ENCODE measurements at places on chromosomes 6 and 20. TPM values are rescaled to one million over a fixed set of nuclear protein-coding genes. Genes with fewer than 3 reads are reported as not detected.

The PROCR gene
- polyA plus RNA-seq, result 33.5 TPM

The NPEPL1 gene
- 2.9 TPM for polyA plus RNA-seq

The C20orf141 gene
- 0.36 TPM for polyA plus RNA-seq

The MTFR2 gene
- polyA plus RNA-seq, result 12.7 TPM

The SMIM13 gene
- polyA plus RNA-seq, result 6.9 TPM

The PPIL6 gene
- polyA plus RNA-seq, result 0.78 TPM

The LRFN2 gene
- polyA plus RNA-seq, result not detected

The GRM1 gene
- polyA plus RNA-seq, result 0.03 TPM

The CDS2 gene
- polyA plus RNA-seq, result 59.7 TPM

The TP53TG5 gene
- polyA plus RNA-seq, result 0.14 TPM

The GPR31 gene
- polyA plus RNA-seq, result not detected

The CDC25B gene
- polyA plus RNA-seq, result 38.2 TPM

The MRS2 gene
- polyA plus RNA-seq, result 15.3 TPM

The C6orf52 gene
- polyA plus RNA-seq, result 1.1 TPM

The PRRT1 gene
- 0.61 TPM for polyA plus RNA-seq

The FIG4 gene
- polyA plus RNA-seq, result 17.5 TPM

The BPIFB2 gene
- not detected for polyA plus RNA-seq

The PLA2G7 gene
- polyA plus RNA-seq, result not detected

The PPP2R5D gene
- 39.3 TPM for polyA plus RNA-seq

The MOXD1 gene
- 100 TPM for polyA plus RNA-seq

The NCOA6 gene
- 12.0 TPM for polyA plus RNA-seq

The METTL24 gene
- polyA plus RNA-seq, result 0.18 TPM

The PBOV1 gene
- polyA plus RNA-seq, result not detected

The PRPH2 gene
- polyA plus RNA-seq, result 6.3 TPM

The PTPN1 gene
- polyA plus RNA-seq, result 28.7 TPM

Data from fibroblast of lung (primary cell).